ENCODE measurements at places on chromosomes 5 and 9.

- DNase-seq, result no peak
Measured at GRCh38 chr5:54785729-54786591, 199.4 kb downstream of the ESM1 start.

DNA sequence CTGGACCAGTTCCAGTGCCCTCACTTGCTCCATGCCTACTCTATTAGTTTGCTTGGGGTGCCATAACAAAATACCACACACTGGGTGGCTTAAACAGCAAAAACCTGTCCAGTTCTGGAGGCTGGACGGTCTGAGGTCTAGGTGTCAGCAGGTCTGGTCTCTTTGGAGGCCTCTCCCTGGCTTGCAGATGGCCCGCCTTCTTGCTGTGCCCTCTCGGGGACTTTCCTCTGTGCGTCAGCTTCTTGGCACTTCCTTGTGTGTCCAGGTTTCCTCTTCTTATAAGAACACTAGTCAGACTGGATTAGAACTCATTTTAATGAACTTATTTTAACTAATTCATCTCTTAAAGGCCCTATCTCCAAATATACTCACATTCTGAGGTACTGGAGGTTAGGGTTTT, 97.2 kb downstream of the CARTPT start:
- no peak for DNase-seq

GRCh38 chr5:87210743-87211142, 56.9 kb upstream of the RASA1 start:
- no peak for DNase-seq

- no peak for DNase-seq
Measured at GRCh38 chr5:173859408-173860159, 28.6 kb upstream of the CPEB4 start.

- DNase-seq, result no peak
Measured at GRCh38 chr5:176633598-176633997, 3.1 kb downstream of the EIF4E1B start.

- DNase-seq, result no peak
Measured at GRCh38 chr5:151240924-151241635, 11.9 kb upstream of the GM2A start.

GRCh38 chr9:128505414-128505765, 871 bp downstream of the GLE1 start:
- DNase-seq, result no peak

- DNase-seq, result no peak
Measured at GRCh38 chr9:91903126-91903911, 46.7 kb downstream of the ROR2 start.

DNA sequence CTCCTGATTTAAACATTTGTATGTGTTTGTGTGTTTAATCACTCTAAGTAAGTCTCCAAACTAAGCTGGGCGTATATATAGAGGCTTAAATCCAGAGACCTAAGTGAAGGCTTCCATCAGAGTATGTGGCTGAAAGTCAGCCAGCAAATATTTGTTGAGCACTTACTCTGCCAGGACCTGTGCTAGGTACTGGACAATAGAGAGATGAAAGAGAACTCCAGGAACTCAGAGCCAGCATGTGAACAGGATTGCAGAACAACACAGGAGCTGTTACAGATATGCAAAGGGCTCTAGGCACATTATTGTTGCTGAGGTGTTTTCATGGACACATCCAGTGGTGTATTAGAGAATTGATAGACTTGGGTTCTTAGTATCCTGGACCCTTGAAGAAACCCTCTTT, 4.7 kb upstream of the BNIP1 start:
- no peak for DNase-seq

GRCh38 chr9:79684711-79685575, 113.2 kb downstream of the TLE4 start:
- DNase-seq, result no peak

DNA sequence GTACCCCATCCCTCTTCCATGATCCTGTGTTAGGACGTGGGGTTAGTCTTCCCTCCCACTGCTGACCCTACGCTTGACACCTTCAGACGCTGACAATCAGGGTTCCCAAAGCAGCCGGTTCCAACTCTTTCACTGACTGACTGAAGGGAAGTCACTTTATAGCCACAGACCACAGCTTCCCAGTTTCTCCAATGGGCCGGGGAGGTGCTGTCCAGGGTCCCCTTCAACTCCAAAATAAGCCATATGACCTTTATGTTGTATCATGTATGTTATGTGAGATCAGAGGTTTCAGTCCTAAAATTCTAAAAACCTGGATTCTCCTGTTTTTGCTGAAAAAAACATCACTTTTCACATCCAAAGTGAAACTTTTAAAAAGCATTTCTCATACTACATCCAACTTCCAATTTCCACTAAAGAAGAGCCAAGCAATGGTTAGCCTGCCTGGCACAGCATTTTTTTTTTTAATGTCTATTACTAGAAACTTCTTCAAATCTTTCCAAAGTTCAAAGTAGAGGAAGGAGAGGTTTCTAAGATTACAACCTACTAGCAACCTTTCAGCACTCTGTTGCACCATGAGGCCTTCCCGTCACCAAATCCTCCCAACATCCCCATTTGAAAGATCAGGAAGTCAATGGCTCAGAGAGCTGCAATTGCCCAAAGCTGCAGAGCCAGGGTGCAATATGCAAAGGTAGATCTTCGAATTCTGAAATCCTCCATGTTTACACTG, 5.2 kb downstream of the EPB41L4B start:
- no peak for DNase-seq

DNA sequence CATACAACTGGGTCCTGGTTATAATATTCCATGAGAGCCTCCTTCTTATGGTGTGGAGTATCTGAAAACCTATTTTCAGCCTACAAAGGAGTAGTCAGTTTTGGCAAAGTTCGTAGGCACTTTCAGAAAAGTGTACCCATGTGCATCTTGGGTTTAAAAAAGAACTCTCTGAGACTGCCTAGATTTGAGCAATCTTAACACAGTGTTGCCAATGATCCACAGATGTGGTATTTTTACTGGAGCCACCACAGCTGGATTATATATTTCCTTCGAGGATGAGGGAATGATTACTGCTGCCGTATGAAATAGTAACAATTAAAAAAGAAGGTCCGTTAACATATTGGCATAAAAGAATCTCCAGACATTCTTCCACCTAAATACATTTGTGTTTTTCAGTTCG, 1.1 kb downstream of the PALM2AKAP2 start:
- DNase-seq, result no peak

- DNase-seq, result no peak
Measured at GRCh38 chr9:5536684-5537083, 26.4 kb downstream of the PDCD1LG2 start.

- no peak for DNase-seq
Measured at GRCh38 chr9:133880136-133880535, 112.0 kb downstream of the VAV2 start.

DNA sequence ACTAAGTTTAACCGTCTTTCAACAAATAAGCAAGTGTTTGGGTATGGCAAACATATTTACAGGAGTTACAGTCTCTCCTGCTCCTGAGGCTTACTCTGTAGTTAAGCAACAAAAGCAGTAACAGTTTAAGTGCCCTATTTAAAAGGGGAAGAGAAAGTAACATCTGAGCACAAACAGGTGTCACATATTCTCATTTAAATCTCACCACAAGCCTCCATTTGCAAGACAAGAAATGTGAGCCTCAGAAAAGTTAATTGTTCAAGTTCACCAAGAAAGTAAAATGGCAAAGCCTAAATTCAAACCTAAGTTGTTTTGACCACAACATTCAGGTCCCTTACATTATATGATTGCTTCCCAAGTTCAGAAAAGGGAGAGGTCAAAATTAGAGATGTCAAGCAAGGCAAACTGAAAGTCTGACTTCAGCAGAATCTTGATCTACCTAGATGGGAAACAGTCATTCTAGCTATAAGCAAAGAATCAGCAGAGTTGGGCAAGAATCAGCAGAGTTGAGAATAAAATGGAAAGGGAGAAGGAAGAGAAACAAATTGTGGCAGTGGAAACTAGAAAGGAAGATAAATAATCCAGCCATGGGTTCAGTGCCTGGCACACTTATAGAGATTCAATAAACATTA, 93.4 kb downstream of the STRBP start:
- no peak for DNase-seq

- DNase-seq, result no peak
Measured at GRCh38 chr5:58687079-58687478, 104.2 kb downstream of the RAB3C start.

DNA sequence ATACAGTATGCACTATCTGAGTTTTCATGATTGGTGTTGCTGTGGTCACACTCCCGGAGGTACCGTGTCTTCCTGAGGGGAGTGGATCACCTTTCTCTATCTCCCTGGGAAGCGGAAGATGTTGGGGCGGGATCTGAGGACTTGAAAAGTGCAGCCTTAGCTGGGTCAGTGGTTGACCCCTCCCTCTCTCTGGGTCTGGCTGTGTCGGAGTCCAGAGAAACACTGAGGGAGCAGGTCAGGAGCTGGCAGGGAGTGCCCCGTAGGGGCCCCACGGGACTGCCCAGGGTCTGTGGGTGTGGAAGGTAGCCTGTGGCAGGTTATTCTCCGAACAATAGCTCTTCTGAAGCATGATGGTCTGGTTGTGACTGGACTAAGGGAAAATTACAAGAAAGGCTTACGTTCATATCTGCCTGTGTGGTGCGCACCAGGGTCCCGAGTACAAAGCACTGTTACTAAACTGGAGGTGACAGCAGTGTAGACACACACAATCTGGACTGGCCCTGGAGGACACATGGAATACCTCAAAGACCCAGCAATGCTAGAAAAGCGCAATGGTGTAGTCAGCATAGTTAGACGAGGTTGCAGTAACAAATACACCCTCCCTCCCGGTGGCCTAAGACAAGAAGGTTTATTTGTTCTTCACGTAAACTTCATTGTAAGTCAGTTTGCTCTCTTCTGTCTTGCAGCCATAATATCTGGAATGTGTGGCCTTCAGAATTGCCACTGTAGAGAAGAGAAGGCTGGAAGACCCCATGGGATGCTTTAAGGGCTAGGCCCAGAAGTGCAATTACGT, 9.4 kb upstream of the ZFP62 start:
- no peak for DNase-seq

- no peak for DNase-seq
Measured at GRCh38 chr5:125189531-125189941, 443.1 kb upstream of the ZNF608 start.

DNA sequence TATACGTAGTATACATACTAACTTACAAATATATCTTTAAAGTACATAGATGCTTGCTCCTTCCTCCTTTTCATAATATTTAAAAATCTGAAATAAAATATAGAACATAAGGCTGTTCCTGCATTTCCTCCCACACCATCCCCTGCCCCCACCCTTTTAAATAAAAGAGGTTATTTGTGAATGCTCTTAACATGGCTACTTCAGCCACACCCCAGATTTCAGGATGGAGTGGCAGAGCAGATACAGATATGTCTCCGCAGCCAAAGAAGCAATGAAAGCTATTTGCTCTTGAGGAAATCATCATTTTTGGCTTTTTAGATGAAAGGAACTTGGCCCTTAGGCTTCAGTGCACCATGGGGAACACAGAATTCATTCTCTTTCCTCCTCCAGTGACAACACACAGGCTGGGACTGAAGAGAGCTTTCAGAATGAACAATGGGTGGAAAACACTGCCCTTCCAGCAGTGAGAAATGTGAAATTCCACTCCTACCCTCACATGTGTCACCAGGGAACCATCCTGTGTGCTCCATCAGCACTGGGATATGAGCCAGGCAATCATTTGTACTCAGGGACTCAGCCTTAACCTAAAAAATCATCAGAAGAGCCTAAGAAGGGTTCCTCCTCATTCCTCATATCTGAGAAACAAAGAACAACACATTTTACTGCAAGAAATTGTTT, 134.3 kb downstream of the PPP2R2B start:
- DNase-seq, result peak; percentile 51

- no peak for DNase-seq
Measured at GRCh38 chr5:6497262-6497661, 48.6 kb downstream of the UBE2QL1 start.

DNA sequence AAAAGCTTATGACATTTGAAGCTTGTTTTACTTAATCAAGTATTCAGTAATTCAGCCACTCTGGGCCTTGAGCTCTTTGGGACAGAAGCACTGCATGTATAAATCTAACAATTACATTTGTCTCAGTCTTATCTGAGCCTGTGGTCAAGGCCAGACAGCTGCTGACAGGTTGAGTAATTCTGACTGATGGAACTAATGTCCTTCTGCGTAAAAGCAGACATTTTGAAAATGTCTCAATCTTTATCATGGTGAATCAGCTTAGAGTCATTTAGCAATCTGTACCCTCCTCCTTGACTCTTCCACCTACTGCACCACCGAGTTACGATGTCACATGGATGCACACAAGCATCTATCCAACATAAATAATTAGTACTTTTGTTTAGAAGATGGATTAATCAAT, 400.0 kb downstream of the ARRDC3 start:
- DNase-seq, result no peak

DNA sequence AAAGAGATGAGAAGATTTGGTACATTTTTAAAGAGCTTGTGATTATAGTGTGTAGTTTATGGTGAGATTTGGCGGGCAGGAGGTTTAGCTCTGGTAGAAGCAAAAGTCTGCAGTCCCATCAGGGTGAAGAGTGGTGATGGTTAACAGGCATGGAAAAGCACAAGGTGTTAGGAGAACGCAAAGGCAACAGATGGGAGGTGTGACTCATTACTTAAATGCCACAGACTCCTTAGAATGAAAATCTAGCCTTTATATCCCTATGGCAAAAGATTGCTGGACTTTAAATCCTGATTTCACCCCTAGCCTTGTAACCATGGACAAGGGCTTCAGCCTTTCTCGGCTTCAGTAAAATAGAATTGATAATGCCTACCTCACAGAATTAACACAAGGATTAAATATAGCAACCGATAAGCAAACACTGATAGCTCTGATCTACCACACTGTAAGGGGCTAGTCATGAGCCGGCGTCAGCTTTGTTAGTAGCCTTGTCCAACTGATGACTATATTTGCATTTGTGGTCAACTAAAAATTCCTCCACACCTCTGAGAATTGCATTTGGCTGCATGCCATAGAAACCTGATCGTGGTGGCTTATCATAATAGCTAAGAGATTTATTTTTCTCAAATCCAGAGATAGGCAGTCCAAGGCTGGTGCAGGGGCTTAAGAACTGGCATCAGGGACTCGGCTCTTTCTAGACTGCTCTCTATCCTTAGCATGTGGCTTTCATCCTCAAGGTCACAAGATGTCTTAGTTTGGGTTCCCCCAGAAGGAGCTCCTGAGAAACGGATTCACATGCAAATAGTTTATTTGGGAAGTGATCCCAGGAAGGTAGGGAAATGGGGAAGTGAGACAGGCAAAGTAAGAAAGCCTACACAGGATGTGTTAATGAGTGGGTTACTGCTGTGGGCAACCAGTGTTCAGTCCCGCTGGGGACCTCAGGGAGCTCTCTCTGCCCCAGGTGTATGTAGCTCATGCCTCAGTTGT, 19.6 kb downstream of the MFAP3 start:
- no peak for DNase-seq

DNA sequence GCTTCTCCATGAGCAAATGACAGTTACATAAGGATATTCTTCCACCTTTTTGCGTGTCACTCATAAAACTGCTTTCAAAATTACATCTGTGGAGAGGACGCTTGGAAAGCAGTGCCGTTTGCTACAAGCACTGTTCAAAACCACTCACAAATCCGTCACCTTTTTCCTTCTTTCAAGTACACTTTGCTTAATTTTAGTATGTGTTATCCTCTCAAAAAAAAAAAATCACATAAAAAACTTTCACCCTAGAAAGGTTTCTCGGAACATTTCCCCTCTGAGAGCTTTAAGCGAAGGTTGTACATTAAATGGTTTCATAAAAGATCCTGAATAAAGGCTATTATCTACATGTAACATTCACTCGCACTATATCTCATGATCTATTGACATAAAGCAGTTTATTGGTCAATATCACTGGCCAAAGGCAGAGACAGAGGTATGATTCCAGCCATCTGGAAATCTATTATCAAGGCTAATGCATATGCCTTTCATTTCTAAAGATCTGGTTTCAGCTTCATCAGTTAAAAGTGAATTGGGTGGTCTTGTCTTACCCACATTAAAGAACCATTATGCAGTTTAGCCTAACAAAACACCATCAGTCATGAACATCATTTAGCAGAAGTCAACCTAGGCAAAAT, 163.6 kb downstream of the ENC1 start:
- no peak for DNase-seq

Measured in occipital lobe (tissue), 3 donors.